ENCODE measurements at places on chromosomes 7 and 10.
A peak's percentile ranks its signal among the peaks of the same experiment; 100 is the strongest.

GRCh38 chr10:59008452-59008851 is 168.0 kb upstream of the PHYHIPL start:
- DNase-seq: no peak

DNA sequence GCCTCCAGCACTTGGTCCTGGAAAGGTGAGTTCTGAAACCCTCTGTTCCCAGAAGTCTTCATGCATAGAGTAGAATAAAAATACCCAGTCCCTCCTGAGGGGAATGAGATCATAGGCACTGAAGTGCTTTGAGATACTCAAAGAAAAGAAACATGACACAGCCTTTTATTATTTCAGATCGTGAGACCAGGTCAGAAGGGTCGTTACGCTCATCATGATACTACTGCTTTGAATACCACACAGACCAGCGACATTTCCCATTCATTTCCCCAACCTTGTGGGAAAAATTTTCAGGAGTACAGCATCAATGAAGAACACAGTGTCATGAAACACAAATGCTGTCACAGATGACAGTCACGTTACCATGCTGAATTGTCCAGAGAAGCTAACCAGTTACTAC is 15.0 kb downstream of the CLRN3 start:
- no peak for DNase-seq

- peak; percentile 8 for DNase-seq
Observed at GRCh38 chr7:4681218-4681851, 760 bp upstream of the FOXK1 start.

DNA sequence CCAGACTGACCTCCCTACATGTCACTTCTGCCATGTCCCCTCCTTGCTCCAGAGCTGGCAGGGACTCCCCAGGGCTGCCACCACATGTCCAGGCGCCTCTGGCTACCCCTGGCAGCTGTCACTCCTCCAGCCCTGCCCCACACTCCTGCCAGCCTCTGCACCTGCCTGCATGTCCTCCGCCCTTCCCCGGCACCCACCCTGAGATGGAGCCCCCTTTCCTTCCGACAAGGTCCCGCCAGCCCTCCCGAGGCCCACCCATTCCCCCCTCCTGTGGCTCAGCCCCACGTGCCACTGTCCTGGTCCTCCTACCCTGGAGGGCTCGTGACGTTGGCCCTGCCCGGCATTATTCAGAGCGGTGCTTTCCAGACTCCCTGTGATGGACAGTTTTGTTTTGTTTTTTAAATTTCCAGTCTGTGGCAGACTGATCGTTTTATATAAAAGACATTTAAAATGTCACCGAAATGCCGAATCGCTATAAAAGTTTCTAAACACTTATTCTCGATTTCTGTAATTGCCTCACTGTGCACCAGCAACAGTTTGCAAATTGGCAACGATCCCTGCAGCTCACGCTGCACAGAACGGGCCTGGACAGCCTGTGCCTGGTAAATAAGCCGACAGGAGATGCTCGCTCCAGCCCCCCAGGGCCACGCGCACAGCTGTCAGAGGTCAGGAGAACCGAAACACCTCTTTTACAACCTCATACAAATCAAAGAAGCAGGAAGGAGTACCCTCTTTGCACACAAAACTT is 111.1 kb upstream of the SH2B2 start:
- no peak for DNase-seq

DNA sequence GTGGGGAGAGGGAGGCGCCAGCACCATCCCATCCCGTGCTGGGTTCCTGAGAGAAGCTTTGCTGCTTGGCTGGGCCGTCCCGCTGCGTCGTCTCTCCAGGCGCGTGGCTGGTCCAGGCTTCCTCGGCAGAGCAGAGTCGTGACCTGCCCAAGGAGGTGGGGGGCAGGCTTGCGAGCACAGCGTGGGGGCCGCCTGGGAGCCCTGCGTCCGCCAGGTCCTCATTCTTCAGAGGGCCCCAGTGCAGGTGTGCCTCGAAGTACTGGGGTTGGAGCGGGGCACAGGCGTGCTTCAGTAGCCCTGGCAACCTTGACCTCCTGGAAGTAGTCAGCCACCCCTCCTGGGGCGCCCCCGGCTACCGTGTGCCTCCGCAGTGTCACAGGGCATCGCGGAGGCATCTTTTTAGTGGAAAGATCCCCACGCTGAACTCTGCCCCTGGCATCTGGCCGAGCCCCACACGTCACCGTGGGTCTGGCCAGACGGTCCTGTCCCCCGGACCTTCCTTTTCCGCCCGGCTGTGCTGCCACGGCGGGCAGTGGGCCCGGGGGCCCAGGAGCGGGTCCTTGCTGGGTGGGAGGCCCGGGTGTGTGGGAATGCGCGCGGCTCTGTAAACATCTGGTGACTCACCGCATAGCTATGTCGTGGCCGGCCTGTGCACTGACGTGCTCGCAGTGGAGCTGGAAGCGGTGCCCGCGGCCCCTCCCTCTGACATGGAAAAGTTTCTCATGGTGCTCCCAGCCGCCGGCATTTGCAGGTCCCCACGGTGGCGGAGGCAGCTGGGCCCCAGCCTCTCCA is 6.4 kb downstream of the MAFK start:
- no peak for DNase-seq

GRCh38 chr7:103547451-103548284 is 101.7 kb upstream of the SLC26A5 start:
- no peak for DNase-seq

GRCh38 chr7:135976312-135977006 is 700 bp downstream of the MTPN start:
- peak; percentile 51 for DNase-seq

- no peak for DNase-seq
Observed at GRCh38 chr7:25756601-25757000, 395.4 kb upstream of the NFE2L3 start.

- DNase-seq: no peak
Observed at GRCh38 chr10:35909121-35909720, 267.1 kb upstream of the FZD8 start.

GRCh38 chr7:74479961-74480829 is 26.5 kb downstream of the GTF2IRD1 start:
- DNase-seq: no peak

GRCh38 chr10:69800109-69800508 is 1.6 kb upstream of the COL13A1 start:
- no peak for DNase-seq

DNA sequence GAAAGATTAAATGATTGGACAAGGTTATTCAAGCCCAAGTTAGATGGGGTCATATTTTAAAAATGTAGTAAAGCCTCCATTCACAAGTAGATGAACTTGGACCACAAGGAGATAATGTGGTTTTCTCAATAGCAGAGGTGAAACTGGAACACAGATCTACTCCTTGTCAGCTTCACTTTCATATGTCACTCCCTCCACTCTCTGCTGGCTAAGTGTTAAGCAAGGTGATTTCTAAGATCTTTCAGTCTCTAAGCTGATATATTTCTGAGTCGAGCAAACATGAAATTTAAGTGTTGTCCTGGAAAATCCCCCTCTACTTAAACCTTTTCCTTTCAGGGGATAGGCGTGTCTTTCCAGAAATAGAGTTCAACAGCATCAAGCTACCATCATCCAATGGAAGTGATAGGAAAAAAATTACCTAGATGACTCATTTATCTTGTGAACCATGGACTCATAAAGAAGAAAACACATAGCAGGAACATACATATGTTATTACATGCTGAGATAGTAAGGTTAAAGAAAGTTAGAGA is 275.0 kb downstream of the PTEN start:
- no peak for DNase-seq

- no peak for DNase-seq
Observed at GRCh38 chr7:30745261-30745941, 6.5 kb upstream of the INMT start.

DNA sequence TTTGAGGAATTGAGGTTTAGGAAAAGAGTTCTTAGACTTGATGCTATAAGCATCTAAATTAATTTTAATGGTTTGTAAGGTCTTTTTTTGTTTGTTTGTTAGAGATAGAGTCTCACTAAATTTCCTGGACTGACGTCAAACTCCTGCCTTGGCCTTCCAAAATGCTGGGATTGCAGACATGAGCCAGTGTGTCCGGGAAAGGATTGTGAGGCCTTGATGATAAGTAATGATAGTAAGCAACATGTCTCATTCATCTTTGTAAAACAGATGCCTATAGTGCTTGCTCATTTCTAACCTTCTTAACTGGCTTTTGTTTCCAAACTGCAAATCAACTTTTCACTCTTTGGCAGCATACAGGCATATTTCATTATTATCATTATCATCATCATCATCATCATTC is 176.0 kb upstream of the KCND2 start:
- no peak for DNase-seq

GRCh38 chr10:70542565-70542938 is 60.0 kb downstream of the PRF1 start:
- no peak for DNase-seq

- DNase-seq: peak; percentile 58
Observed at GRCh38 chr10:99993701-99994689, 15.8 kb downstream of the DNMBP start.

Measured in CD4-positive, alpha-beta T cell treated with Interleukin-10 for 1 hour (primary cell).